ENCODE measurements at places on chromosomes 5 and 9. TPM values are rescaled to one million over a fixed set of nuclear protein-coding genes. Genes with fewer than 3 reads are reported as not detected.

CCNI2 gene
- total RNA-seq = 2.0 TPM

PCDHGA6 gene
- 1.3 TPM for total RNA-seq

PCDHGB4 gene
- 12.0 TPM for total RNA-seq

RABEPK gene
- 33.5 TPM for total RNA-seq

UGT3A1 gene
- not detected for total RNA-seq

CRHBP gene
- 0.29 TPM for total RNA-seq

DOCK2 gene
- 12.5 TPM for total RNA-seq

LRRC19 gene
- not detected for total RNA-seq

LSM11 gene
- total RNA-seq = 2.3 TPM

GPR151 gene
- total RNA-seq = not detected

GHR gene
- total RNA-seq = under 0.01 TPM

PCDHGA12 gene
- total RNA-seq = 19.9 TPM

IL9 gene
- total RNA-seq = not detected

SLC12A2 gene
- 8.7 TPM for total RNA-seq

DNA sequence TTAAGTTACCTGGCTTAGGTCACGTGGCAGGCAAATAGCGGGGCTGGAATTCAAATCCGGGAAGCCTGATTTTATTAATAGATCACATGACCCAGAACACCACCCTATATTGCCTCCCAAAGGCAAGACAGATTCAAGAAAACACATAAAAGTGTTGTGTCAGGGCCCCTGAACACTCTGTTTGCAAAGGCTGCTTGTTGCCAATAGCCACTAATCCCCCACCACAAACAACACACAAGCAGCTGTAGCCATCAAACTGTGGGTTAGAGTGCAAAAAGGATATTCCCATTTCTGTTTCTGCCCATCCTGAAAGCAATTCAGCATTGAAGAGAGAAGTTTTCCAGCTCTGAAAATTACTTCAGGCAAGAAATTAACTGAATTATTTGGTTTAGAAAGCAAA is 358.9 kb upstream of the RFX3 start:
- no peak for DNase-seq

DNA sequence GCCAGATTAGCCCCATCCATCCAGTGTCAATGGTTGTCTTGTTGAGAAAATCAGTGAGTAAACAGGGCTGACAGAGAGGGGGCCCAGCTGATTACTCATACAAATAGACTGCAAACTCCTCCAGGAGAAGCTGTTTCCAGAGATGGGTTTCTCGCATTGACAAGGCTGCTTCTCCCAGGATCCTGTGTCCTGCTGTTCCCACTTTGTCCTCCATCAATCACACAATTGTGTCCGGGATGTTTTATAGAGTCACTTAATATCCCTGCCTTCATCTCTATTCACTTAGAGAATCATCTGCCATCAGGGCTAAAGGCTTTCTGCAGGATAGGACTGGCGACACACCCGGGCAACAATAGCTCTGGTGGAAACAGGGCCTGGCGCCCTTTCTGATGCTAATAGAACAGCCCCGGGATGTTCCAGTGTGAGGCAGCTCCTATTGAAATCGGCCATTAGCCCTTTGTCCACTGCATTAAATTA is 71.7 kb upstream of the TBCA start:
- DNase-seq = no peak

DNA sequence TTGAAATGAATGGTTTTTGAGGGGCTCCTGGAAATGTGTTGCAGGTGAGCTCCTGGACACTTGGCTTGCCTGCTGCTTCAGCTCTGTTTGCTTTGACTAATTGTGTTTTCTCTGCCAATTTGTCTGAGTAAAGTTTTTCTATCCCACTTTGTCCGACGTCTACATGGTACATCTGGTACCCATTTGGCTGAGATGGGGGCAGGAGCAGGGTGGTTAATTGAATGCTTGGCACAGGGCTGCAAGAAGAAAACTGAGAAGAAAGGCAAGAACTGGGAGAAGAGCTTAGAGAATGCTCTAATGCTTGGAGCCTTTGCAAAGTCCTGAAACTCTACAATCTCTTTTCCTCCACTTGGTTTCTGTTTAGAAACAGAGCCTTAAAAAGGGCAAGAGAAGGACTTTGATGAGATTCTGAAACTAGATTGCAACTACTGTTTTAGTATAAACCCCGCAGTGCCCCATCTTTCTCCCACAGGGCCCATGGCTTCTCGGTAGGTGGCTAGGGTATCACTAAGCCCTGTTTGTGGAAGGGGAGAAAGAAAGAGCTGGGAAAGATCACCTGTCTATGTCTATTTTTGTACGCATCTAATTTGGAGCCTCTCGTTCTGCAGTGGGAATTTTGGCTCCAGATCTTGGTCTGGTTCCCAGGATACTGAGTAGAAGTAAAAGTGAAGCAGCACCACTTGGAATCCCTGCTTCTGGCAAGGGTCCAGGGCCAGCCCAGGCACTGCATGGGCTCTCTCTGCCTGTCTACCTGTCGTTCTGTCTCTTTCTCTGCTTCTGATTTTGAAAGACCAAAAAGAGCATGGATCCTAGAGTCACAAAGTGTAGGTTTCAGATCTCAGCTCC is 214.4 kb downstream of the SEMA6A start:
- DNase-seq = no peak

DNA sequence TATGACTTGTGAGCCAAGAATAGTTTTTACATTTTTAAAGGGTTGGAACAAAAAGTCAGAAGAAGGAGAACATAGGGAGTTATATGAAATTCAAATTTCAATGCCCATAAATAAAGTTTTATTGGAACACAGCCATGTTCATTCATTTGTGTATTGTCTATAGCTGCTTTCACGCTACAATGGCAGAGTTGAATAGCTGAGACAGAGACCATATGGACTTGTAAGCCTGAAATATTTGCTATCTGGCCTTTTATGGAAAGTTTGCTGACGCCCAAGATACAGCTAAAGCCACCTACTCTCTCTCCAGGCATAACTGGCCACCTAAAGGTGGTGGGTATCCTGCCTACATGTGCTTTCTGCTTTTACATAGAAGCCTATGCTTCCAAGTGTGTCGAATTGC is 10.9 kb downstream of the DAB2IP start:
- DNase-seq = no peak

- DNase-seq = peak; percentile 73
Measured at GRCh38 chr9:72633966-72634365, 112.6 kb downstream of the TMC1 start.

GRCh38 chr5:135276151-135276550 is 122.9 kb downstream of the MACROH2A1 start:
- DNase-seq = no peak

DNA sequence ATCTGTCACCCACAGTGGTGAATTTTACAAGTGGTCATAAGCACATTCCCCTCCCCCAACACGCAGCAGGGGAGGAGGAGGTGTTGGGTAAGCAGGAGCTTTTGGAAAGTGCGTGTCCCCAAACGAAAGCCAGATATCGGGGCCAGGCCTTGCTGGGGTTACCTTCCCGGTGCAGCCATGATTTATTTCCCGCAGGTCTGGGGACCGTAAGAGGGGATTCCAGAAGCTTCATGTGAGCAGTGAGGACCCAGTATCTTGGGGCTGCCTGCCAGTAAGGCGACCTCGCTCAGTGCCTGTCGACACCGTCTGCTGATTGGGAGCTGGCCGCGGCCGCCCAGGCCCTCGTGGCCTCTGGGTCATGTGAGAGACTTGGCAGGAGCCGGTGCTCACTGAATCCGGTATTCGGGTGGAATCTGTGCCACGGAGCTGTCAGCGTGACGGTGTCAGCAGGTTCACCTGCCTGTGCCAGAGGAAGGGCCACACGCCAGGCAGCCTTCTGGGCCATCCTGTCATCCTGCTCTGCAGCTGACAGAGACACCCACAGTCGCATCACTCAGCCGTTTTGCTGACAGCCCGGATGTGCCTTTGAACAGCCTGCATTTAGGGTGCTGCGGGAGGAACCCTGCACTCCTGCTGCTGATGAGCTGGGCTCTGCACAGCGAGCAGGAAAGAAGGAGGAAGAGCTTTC is 37.3 kb downstream of the SEC61B start:
- no peak for DNase-seq

GRCh38 chr5:122019919-122020590 is 58.0 kb downstream of the LOX start:
- DNase-seq = no peak

DNA sequence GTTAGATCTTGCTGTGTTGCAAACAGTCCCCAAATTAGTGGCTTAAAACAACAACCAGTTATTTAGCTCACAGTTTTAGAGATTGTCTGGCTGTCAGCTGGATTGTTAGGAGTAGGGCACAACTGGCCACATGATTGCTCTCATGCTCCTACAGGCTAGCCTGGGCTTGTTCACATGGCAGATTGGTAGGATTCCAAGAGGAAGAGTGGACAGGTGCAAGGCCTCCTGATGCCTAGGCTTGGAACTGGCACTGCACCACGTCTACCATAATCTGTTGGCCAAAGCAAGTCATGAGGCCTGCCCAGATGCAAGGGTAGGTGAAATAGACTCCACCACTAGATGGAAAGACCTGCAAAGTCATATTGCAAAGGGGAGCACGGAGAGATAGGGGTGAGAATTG is 76.4 kb downstream of the ACER2 start:
- no peak for DNase-seq

- DNase-seq = peak; percentile 87
Measured at GRCh38 chr9:21070171-21070571, 7.6 kb downstream of the IFNB1 start.

- DNase-seq = no peak
Measured at GRCh38 chr5:109307951-109308350, 101.8 kb downstream of the PJA2 start.

GRCh38 chr9:91376239-91376638 is 14.5 kb upstream of the AUH start:
- DNase-seq = peak; percentile 24

DNA sequence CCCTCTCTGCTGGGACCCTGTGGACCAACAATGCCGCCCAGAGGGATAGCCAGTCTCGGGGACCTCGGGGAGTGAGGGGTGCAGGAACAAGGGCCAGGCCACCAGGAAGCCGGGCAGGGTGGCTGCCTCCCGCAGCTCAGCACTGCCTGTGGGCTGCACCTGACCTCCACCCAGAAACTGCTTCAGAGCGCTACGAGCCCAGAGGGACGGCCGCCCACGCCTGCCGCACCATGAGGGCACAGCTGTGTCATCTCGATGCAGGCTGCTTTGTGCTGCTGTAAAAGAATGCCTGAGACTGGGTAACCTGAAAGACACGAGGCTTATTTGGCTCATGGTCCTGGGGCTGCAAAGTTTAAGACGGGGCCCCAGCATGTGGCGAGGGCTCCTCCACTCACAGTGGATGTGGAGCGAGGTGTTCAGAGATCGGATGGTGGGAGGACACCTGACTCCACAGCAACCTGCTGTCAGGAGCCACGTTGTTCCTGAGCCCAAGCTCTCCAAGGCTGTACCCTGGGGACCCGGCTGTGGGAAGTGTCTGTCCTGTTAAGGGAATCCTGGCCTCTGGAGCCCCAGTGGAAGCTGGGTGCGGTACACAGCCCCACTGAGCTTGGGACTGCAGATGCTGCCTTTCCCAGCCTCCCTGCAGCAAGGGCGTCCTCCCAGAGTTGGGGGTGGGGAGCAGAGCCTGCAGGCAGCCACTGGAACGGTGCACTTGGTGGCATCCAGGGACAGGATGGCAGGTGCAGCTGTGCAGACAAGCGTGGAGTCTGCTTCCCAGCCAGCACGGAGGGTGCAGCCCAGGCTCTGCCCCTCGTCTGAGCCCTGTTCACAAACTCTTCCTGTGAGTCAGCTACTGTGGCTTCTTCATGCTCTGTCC is 11.8 kb upstream of the ZDHHC11 start:
- DNase-seq = peak; percentile 54

GRCh38 chr9:111937301-111937700 is 40.7 kb downstream of the UGCG start:
- DNase-seq = no peak

GRCh38 chr5:29811914-29812679 is 1381.4 kb upstream of the CDH6 start:
- DNase-seq = no peak

- no peak for DNase-seq
Measured at GRCh38 chr5:89613222-89613956, 730.4 kb upstream of the MEF2C start.

GRCh38 chr5:52682492-52682891 is 105.2 kb upstream of the ITGA1 start:
- DNase-seq = no peak

DNA sequence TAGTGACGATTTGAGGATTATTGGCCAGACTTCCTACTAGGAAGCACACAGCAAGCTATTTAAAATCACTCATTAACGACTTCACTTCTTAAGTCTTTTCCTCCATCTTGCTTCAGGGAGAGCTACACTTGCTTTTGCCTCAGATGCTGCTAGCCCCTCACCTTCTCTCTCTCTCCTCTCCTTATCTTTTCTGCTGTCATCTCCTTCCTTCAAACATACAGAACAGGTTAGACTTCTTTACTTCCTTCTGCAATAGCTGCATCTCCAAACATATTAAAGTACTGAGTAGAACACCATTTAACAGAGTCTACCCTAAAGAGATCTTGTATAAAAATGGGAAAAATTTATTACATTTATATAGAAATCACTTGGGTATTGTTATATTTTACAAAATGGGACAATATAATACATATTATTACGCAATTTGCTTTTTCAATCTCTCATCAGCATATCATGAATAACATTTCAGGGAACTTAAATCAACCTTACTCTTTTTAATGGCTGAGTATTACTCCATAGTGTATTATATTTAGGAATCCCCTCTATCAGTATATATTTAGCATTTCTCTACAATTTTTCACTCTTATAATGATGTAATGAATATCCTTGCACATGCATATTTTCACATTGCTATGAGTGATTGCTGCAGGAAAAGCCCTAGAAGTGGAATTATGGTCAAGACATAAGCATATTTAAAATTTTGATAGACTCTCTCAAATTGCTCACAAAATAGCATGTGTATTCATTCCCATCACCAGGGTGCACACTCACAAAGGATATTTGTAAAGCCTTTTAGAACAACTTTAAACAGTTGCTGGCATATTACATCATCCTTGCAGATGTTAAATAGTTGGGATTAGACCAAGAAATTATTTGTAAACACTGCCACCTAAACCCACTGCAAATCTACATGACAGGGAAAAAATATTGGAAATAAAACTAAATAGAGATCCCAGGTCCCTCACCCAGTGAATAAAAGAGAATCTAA is 164.5 kb upstream of the NFIB start:
- DNase-seq = no peak

Measured in RPMI7951 (cell line).